ENCODE measurements at places on chromosomes 13 and 19.

- peak; percentile 80 for DNase-seq
Observed at GRCh38 chr13:30690282-30691188, 44.8 kb upstream of the ALOX5AP start.

DNA sequence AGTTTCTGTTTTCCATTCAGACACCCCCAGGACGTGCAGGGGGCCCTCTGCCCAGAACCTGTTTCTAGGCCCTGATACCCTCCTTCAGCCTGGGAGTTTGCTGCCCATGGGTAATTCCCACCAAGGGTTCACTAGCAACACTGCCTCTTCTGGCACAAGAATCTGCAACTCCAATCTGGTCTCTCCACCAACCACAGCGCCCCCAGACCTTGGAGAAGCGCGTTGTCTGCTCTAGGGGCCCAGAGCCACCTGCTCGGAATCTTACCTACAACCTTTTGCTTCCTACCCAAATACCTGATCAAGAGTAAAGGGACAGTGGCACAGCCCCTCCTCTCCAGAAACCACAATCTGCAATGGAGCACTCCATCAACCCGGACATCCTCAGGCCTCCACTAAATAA lies 763 bp downstream of the ZNF180 start:
- no peak for DNase-seq

- no peak for DNase-seq
Observed at GRCh38 chr13:114124431-114124830, 8.0 kb downstream of the RASA3 start.

GRCh38 chr19:42092350-42092749 lies 16.4 kb downstream of the ZNF574 start:
- no peak for DNase-seq

- DNase-seq = no peak
Observed at GRCh38 chr19:5603626-5604025, 18.9 kb downstream of the SAFB2 start.

GRCh38 chr13:71758828-71759227 lies 108.2 kb downstream of the DACH1 start:
- no peak for DNase-seq

- DNase-seq = no peak
Observed at GRCh38 chr19:10639836-10640235, 14.3 kb upstream of the ILF3 start.

GRCh38 chr19:40806423-40807146 lies 7.6 kb downstream of the EGLN2 start:
- DNase-seq = peak; percentile 94

DNA sequence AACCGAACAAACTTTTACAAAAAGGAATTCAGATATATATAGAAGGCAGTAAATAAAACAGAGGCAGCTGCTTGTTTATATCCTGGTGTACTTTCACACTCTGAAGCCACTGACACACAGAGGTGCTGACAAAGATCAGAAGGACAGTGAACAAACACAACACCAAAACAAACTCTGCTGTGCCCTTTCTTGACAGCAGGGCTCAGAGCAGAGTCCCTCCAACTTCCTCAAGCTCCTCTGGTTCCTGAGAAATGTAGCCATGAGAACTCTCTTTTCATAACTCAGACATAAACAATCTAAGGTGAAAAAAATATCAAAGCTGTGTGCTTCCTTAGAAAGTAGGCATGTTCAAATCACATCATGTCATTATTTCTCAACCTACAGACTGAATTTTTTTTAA lies 1052.8 kb upstream of the SPRY2 start:
- DNase-seq = no peak

- no peak for DNase-seq
Observed at GRCh38 chr13:40613192-40613818, 53.1 kb downstream of the FOXO1 start.

GRCh38 chr19:50433201-50434180 lies 799 bp downstream of the MYBPC2 start:
- no peak for DNase-seq

- peak; percentile 9 for DNase-seq
Observed at GRCh38 chr19:54325194-54325621, 12.2 kb upstream of the LILRA5 start.

GRCh38 chr13:75635828-75636435 lies at the start of gene LMO7:
Gene LMO7, plus strand, starts transcription at chr13:75636330. Its CDS starts 328 bp downstream, at chr13:75636658.
- no peak for DNase-seq

DNA sequence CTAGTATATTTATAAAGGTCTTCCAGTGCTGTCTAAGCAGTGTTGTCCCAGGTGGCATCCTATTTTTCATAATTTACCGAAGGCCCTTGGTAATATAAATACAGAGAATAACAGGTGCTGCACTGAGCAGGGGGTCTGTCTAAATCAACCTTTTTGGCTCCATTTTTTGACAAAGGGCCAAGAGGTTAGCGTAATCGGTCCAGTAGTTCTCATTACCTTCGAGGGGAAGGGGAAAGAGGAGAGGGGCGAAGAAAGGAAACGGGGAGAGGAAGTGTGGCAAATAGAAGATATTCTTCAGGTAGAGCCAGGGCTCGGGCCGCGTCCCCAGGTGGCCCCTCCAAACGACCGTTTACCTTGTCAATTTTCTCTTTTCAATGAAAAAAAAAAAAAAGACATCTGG lies 749 bp upstream of the PAN3 start:
- DNase-seq = no peak

- no peak for DNase-seq
Observed at GRCh38 chr13:33401238-33401637, 115.7 kb upstream of the STARD13 start.

GRCh38 chr13:85170372-85170771 lies 628.8 kb downstream of the SLITRK6 start:
- DNase-seq = no peak

DNA sequence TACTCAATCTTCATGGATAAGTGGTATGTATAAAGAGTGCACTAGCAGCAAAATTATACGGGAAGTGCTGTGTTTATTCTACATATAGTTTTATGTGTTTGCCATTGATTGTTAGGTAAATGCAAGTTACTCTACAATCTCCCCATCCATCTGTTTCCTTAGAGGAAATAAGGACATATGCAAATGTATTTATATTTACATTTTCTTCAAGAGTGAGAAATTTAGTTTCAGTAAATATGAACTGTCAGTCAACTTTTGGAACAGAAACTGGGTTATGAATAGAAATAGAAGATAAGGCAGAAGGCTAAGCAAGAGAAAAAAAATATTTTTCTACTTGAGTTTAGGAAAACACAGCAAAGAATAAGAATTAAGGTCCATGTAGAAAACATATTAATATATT lies 176.1 kb upstream of the KLHL1 start:
- no peak for DNase-seq

GRCh38 chr13:99302637-99303505 lies 4.3 kb downstream of the GPR183 start:
- DNase-seq = no peak

DNA sequence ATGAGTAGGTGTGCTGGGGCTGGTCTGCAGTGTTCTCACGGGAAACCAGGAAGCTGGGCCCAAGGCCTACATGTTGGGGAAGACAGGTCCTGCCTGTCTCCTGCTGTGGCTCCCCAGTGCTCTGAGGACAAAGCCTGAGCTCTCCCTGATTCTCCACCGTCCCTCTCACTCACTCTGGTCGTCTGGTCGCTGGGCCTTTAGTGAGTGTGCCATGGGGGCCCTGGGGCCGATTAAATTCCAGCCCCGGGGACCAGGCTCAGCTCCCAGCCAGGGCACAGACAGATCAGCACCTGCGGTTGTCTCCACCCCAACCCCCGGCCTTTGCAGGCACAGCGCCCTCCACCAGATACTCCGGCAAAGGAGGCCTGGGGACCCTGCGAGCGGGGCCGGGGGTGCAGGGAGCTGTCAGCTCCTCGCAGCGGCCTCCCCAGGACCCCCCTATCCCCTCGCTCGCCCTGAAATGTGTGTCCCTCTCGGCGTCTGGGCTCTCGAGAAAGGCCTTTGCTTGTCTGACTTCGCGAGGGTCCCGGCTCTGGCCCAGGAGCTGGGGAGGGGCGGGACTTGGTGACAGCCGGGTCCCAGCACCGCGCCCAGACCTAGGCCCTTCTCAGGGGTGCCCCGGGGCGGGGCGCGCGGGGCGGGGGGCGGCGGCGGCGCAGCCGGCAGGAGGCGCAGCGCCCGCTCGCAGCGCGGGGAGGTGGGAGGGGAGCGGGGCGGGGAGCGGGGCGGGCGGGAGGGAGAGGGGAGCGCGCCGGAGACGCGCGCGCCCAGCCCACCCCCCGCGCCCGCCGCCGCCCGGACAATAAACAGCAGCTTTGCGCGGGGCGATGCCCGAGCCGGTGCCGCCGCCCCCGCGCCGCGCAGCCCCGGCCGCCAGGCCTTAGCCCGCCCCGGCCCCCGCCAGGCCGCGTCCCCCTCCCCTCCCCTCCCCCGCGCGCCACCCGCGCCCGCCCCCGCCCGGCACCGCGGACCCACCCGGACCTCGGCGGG lies at the start of gene PALM:
Gene PALM, plus strand, starts transcription at position 782 of the 990 bp plus-strand sequence. CDS start 212 bp downstream, outside the sequence.
- no peak for DNase-seq

DNA sequence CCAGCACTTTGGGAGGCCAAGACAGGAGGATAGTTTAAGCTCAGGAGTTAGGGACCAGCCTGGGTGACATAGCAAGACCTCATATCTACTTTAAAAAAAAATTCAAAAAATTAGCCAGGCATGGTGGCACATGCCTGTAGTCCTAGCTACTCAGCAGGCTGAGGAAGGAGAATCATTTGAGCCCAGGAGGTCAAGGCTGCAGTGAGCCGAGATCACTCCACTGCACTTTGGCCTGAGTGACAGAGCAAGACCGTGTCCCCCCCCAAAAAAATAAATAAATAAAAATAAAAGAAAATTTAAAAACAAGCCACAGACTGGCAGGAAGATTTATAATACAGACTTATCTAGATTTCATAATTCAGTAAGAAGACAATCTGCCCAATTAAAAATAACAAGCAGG lies 14.8 kb downstream of the PSPC1 start:
- no peak for DNase-seq

GRCh38 chr13:26445092-26445491 lies 112.4 kb upstream of the WASF3 start:
- no peak for DNase-seq

DNA sequence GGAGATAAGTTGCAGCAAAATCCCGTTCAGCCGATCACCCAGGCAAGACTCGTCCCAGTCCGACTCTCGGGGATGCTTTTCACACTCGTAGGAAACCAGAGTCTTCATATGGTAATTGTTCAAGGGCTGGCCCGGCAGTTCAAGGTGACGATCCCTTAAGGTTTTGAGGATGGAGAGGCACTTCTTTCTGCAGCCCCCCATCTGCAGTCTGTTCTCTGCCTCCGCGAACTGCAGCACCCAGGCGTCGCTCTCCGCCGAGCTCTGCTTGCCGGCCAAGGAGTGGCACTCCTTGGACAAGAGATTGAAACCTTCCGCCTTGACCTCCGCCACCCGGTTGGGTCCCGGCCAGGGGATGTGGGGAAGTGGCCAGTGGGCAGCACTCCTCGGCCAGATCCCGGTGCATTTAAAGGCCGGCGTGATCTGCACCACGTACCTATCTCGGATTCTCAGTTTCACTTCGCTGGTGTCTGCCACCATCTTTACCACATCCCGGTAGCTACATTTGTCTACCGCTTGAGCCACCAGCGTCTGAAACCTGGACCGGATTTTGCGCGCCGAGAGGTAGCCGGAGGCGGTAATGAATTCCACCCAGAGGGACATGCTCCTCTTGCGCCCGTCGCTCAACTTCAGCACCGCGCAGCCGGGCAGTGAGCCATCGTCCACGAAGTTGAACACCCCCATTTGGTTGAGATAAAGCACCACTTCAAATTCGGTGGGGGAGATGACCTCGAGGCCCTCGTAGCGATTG lies 1.1 kb downstream of the MAB21L1 start:
- DNase-seq = no peak

DNA sequence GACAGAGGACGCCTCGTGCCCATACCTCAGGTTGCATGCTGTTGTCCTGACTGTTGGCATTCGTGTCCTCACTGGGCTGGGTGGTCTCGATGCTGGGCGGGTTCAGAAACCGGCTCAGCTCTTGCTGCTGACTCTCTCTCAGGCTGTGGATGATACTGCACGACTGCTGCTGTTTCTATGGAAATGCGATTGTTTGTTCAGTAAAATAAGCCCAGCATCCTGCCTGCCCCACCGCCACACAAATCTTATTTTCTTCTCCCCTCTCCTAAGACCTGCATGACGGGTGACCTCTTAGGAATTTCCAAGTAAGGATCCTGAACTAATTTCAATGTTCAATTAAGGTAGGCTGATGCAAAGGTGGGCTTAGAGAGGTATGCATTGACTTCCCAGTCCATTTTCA lies 356.5 kb downstream of the NALCN start:
- no peak for DNase-seq

GRCh38 chr13:73598020-73598712 lies 536.0 kb downstream of the KLF12 start:
- no peak for DNase-seq

DNA sequence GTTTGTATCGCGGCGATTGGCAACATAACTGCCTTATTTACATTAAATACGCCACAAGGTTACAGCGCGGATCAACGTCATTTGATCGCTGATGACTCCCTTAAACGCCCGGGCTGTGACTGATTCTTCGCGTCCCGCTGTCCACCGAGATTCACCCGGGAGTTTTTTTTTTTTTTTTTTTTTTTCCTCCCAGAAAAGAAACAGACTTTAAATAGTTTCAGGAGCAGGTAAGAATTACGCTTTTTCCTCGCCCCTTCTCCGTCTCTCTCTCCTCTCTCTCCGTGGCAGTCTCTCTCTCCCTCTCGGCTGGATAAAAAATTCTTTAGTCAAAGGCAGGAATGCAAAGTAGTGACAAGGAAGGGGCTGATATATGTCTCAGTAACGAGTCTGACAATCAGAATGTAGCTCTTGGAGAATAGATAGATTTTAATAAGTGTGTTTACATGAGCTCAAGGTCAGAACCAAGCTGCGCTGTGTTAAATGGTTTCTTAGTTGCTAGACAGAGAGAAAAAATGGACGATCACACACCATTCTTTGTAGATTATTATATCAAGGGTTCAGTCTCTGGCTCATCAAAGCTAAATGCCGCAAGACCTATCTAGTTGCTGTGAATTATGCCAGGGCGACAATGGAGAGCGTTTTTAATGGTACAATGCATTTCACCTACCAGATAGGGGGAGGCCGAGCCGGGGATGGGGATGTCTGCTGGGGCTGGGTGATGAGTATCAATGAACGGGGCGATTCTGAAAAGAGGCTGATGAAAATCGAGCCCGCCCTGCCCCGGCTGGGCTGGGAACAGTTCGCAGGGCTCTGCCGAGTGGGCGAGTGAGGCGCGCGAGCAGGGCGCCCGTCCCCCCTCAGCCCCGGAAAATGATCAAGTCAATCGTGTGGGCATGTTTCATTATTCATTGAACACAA lies 147.2 kb upstream of the ZNF536 start:
- DNase-seq = no peak
